ENCODE measurements at places on chromosomes 1 and 21.

- no peak for DNase-seq
Measured at GRCh38 chr1:225406976-225407725, 20.7 kb downstream of the LBR start.

GRCh38 chr1:185864889-185865517, 130.8 kb downstream of the HMCN1 start:
- no peak for DNase-seq

GRCh38 chr1:168468042-168468809, 75.6 kb downstream of the XCL2 start:
- DNase-seq = no peak

- DNase-seq = no peak
Measured at GRCh38 chr1:11301601-11302000, 28.6 kb downstream of the UBIAD1 start.

DNA sequence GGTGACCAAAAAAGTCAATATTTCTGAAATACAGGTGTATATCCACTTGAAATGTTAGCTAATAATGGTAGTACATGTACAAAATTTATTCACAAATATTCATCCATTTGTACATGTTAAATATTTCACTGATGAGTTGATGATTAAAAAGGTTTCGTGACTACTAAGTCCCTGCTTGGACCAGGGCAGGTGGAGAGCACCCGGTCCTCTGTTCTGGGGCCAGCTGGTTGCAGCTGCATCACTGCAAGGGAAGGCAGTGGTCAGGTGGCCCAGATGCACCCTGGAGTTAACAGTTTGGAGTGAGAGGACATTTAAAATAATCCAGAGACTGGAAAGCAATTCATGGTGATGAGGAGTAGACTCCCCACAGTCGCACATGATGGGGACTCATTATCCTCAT, 141.2 kb downstream of the ZBTB18 start:
- DNase-seq = no peak

- no peak for DNase-seq
Measured at GRCh38 chr21:33158654-33159053, 71.1 kb upstream of the IFNAR2 start.

GRCh38 chr1:30419831-30420230, 303.6 kb downstream of the MATN1 start:
- DNase-seq = no peak

- no peak for DNase-seq
Measured at GRCh38 chr1:157969697-157970485, 23.6 kb upstream of the KIRREL1 start.

DNA sequence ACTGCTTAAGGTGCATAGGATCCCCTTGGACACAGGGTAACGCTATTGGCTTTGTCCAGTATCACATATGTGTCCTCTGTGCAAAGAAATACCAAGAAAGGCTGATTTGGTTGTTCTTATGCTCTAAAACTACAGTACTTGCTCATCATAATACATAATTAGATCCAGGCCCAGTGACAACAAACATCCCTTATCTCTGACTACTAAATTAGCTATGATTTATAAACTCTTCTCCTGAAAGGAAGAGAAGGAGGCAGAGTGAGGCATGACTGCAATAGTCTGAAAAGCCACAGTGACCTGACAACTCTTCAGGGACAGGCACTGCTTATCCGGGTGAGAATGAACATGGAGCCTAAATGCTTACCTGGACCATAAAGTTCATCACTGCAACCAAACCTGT, 30.7 kb downstream of the MGST3 start:
- DNase-seq = no peak

DNA sequence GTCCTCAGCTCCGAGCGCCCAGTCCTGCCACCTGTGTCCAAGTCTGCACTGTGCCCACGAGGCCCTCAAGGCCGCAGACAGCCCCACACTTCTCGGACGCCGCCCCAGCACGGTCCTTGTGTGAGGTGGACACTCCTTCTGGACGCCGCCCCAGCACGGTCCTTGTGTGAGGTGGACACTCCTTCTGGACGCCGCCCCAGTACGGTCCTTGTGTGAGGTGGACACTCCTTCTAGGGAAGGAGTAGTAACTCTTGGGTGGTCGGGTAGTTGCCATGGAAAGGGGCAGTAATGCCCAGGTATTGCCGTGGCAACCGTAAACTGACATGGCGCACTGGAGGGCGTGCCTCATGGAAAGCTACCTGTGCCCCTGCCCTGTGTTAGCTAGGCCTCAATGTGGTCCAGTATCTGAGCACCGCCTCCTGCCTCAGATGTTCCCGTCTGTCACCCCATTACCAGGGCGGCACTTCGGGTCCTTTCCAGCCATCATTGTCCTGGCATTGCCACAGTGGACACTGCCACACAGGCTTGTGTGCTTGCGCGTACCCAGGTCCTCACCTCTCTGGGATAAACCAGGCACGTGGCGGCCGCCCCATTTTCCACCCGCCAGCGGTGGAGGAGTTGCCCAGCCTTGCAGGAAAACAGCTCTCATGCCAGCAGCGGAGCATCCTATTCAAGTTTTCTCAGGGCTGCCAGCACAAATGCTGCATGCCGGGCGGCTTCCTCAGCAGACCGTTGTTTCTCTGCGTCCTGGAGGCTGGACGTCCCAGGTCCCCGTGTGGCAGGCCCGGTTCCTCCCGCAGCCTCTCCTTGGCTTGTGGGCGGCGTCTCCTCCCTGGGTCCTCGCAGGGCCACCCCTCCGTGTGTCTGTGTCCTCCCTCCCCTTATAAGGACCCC, 40.8 kb upstream of the POFUT2 start:
- no peak for DNase-seq

Data from CD4-positive, alpha-beta T cell treated with Interleukin-2 at 100 ng/mL for 4 hours (primary cell).